ENCODE measurements at places on chromosomes 5 and 9. TPM values are rescaled to one million over a fixed set of nuclear protein-coding genes. Genes with fewer than 3 reads are reported as not detected.
A peak's percentile ranks its signal among the peaks of the same experiment; 100 is the strongest.

The ZNF618 gene
- total RNA-seq = 6.6 TPM

The RCL1 gene
- 27.8 TPM for total RNA-seq

The RFX3 gene
- total RNA-seq = 9.2 TPM

The C9orf153 gene
- total RNA-seq = not detected

The PAEP gene
- total RNA-seq = not detected

DNA sequence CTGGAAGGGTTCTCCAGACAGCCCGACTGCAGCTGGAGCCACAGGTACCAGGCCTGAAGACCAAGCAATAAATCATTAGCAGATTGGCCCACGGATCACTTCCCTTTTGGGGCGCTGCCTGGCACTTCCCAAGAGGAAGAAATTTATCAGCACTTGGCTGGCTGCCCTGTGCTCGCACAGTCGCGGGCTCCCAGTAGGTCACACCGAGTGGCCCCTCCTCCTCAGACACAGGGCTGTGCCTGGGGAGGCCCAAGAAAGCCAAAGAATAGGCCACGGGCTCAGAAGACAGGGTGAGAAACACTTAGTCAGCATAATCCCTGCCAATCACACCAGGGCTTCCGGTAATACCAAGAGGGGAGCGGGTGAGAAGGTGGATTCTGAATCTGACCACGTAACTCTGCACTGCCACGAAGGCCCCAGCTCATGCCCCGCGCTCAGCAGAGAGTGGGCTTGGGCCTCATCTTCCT is 115.7 kb upstream of the MSX2 start:
- peak; percentile 55 for DNase-seq

DNA sequence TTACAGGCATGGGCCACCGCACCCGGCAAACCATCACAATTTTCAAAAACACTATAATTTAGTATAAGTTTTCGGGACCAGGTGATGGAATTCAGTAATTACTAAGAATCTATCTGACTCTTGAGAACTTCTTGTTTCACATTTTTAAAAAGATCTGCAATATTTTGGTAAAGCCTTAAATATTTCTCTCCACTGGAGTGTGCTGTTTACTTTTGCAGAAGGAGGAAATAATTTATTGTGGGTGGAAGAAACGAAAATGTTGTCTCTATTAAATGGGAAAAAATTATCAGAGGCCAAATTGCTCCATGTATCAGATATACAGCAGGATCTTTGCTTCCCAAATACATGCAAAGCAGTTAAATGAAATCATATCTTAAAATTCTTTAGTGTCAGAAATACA is 566.8 kb upstream of the CYLC2 start:
- DNase-seq = no peak

DNA sequence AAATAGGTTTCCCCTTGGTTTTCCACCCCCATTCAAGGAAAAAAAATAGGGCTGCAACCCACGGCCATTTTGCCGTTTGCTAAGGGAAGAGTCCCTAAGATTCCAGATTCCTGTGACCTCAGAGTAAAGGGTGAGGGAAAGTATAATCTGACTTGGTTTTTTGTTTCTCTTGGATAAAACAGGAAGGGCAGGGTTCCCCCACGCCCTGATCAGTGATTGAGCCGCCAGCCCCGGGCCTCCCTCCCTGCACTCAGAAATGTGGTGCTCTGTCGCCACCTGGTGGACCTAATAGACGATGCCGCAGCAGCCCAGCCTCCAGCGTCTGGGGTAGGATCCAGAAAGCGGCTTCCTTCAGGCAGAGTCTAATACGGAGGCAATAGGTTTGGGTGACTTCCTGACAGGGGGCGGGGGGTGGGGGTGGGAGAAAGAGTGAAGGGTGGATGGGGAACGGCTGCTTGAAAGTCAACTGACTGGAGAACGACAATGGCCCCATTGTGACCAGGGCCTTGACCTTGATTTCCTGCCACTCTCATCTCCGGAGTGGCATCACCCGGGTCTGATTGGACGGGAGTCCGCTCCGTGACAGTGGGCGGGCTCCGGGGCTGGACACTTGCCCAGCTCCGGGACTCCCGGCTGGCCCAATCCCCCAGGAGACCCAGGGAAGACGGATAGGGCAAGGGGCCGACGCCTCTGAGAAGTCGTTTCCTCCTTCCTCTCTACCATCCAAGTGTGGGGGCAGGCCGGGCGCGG is 17.8 kb upstream of the CYSTM1 start:
- peak; percentile 93 for DNase-seq

GRCh38 chr9:18463991-18464390 is 10.0 kb upstream of the ADAMTSL1 start:
- no peak for DNase-seq
